ENCODE measurements at places on chromosomes 4 and X.

- peak; percentile 82 for DNase-seq
Observed at GRCh38 chr4:169117591-169118081, 107.6 kb upstream of the CBR4 start.

DNA sequence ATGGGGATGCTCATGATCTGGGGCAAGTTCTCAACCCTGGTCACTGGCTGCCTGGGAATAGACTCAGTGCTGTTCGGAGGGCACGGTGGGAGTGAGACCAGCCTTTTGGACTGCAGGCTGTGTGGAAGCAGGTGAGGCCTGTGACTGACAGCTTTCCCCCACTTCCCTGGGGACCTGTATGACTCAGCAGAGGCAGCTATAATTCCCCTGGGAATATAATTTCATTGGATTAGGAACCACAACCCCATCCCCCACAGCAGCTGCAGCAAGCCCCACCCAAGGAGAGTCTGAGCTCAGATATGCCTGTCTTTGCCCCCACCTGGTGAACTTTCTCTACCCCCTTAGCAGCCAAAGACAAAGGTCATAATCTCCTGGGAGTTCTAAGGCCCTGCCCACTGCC is 408.6 kb downstream of the PPP3CA start:
- DNase-seq = no peak

GRCh38 chrX:20284444-20284843 is 17.7 kb upstream of the RPS6KA3 start:
- DNase-seq = no peak

GRCh38 chr4:108454227-108454626 is 166.1 kb upstream of the RPL34 start:
- no peak for DNase-seq

- no peak for DNase-seq
Observed at GRCh38 chrX:129808829-129809796, 29.4 kb downstream of the SASH3 start.

DNA sequence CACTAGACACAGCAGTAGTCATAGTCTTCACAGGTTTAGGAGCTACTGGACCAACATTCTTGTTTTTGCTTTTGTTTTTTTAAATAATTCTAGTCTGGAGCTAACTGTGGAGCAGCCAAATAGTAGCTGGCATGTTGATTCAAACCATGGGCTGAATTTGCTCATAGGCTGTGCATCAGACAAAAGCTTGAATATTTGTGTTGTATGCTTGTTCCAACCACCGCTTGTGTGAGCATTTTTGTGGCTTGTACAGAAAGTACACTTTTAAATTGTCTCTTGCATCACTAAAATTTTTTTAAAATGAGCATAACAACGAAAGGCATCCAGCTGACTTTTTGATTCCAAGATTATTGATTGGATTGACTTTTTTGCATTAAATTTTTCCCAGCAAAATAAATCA is 39.6 kb downstream of the CCNI start:
- no peak for DNase-seq

DNA sequence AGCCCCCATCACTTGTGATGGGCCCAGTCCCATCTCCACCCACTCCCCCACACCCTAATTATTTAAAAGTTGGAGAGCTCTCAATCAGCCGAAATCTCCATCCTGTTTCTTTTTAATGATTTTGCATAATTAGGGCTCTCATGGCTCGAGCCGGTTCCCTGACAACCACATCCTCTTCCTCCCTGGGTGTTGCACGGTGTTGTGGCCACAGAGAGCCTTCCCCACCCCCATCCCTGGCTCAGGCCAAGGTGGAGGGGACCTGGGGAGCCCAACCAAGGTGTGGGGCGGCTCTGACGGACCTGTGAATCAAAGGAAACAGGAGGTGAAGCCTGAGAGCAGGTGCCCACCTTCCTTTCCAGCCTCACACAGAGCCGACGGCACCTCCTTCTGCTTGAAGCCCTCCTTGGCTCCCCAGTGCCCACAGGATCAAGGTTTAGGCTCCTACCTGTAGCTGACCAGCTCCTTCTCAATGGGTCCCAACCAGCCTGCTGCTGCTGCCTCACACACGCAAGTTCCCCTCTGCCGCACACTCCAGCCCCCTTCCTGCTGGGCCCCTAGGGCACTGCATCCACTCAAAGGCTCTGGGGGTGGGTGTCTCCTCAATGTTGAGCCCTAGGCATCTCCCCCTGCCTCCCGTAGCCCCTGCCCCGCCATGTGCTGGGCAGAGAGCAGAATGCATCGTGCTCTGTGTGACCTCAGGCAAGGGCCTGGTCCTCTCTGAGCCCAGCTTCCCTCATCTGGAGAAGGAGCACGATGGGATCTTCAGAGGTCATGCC is 68.7 kb downstream of the WFS1 start:
- DNase-seq = no peak

GRCh38 chr4:40998675-40999358 is 215.5 kb downstream of the APBB2 start:
- DNase-seq = no peak

DNA sequence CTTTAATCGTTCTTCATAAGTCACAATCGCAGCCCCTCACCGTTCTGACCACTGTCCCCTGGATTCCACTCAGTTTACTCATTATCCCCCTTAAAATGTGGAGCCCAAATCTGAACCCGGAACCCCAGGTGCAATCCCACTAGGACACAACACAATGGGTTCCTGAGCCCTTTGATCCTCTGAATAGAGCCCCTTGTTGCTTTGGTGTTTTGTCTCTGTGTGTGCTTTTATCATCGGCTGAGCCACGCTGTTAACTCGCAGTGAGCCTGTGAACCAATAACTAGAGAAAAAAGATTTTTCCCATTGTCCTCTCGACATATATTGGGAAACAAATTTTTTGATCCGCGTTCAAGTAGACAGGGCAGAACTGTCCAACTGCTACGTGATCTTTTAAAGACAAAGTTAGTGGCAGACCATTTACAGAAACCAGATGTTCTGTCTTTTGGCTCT is 617 bp upstream of the PDHA1 start:
- DNase-seq = no peak

GRCh38 chr4:169485791-169486742 is 126.3 kb downstream of the NEK1 start:
- no peak for DNase-seq

- no peak for DNase-seq
Observed at GRCh38 chr4:148730766-148731165, 288.6 kb upstream of the NR3C2 start.

DNA sequence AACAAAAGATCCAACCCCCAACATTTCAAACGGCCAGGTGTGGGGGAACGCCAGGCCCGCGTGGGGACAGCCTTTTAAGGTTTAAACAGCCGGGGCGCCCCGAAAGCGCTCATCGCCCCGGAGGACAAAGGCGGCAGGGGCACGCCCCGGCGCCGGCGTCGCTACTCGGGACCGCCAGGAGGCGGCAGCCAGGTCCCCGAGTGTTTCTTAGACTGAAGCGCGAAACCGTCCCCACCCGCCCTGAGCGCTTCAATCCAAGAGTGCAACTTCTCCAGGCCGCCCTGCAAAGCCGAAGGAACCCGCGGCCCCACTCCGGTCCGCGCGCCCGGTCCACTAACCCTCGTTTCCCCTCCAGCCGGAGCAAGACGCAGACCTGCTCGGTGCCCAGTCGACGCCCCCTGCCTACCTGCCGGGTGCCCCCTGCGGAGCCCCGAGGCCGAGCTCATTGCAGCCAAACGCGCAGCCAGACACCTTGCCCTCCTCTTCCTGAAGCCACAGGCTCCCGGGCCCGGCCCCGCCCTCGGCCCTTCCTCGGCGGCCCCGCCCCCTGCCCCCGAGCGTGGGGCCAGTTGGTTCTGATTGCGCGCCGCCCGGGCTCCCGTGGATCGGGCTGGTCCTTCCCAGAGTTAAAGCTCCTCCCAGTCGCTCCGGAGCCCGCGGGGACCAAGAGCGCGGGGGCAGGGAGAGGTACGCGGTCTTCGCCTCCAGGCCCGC is at the start of gene CASP6:
Gene CASP6 (minus strand): TSS at position 496 of the 714 bp plus-strand sequence. CDS start 50 bp downstream, at position 446.
- DNase-seq = peak; percentile 92

DNA sequence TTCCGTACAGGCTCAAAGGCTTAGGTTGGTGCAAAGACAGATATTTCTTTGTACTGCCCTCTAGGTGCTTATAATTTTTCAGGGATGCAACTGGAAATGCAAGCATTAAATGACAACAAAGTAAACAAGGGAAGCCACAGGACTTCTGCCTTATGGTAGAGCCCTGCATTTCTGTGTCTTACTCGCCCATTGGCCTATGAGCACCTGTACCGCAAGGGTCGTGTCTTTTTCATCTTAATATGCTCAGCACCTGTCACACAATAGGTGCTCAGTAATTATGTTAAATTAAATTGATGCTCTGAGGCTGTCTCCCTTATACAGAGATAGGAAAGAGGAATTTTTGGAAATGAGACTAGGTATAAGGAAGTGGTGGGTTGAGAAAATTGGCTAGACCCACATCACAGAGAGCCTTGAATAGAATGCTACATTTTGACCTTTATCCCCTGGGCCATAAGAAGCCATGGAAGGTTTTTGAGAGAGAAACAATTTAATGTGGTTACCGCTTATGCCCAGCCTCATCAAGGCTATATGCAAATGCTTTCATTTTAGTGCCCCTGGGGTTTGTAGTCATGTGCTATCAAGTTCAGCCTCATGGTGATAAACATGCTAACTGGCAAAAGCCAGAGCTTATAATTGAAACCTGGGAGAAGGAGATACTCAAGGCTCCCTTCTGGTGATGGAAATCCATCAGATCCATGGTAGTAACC is 16.3 kb downstream of the VSIG4 start:
- no peak for DNase-seq
